Renal cortical epithelial cell (primary cell): ENCODE measurements at places on chromosomes 7 and 10. TPM values are rescaled to one million over a fixed set of nuclear protein-coding genes. Genes with fewer than 3 reads are reported as not detected.

DNA sequence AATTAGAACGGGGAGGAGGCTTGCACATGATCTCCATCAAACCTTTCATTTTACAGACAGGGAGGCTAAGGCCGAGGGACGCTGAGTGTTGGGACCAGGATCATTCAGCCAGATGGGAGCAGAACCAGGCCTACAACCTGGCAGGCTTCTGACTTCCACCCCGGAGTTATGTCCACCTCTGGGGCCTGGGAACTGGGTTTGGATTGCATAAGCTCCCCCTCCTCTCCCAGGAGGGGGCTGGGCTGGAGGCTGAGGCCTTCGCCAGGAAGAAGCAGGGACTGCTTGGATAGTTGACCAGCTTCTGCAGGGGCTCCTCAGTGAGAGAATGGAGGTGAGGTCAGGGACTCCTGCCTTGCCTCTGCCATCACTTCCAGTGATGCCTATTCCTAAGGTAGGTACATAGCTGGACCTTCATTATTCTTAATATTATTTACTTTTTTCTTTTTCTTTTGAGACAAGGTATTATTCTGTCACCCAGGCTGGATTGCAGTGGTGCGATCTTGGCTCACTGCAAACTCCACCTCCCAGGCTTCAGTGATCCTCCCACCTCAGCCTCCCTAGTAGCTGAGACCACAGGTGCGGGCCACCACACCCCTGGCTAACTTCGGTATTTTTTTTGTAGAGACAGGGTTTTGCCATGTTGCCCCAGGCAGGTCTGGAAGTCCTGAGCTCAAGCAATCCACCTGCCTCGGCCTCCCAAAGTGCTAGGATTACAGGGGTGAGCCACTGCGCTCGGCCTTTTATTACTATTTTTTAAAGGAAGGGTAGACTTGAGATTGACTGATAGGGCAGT lies 1.3 kb downstream of the SNX10 start:
- peak; percentile 63 for DNase-seq

- DNase-seq: no peak
These were observed 138.4 kb upstream of the TNS3 start for GRCh38 chr7:47720141-47720906.

GIMAP7 gene
- total RNA-seq: 0.05 and 0.35 TPM in 2 replicates

DNA sequence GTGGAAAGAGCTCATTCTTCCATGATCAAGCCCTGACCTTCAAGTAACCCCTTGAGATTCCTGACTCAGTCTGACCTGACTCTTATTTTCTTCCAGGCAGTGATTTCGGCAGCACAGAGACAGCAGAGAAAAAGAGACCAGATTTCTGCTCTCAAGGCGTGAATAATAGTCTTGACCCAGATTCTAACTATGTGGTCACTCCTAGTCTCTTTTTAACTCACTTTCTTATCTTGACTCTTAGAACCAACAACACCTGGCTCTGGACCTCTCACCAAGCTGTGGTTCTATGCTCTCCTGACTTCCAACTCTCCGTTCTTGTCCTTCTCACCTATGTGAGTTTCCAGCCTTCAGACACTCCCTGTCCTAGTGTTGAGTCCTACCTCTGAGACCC lies 36.9 kb upstream of the KDM7A start:
- peak; percentile 25 for DNase-seq

DNA sequence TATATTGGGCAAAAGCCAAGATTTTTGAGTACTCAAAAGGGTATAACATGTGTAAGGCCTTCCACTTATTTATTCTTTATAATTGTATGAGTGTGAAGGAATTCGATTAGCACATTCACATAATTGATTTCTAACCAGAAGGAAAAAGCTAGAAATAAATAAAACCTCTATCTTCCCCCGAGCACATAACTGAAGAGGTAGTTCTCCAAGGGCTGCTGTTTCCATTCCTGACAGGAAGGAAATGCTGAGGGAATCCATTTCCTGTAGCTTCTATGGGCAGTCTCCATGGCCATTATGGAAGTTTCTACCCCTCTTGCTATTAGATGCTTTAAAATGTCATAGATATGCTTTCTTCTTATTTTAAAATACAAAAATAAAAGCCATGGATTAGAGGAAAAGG lies 70.5 kb upstream of the ABCB5 start:
- DNase-seq: no peak

CDK14 gene
- total RNA-seq: 30.2 and 32.8 TPM in 2 replicates
